ENCODE measurements at places on chromosomes 2 and 18. TPM values are rescaled to one million over a fixed set of nuclear protein-coding genes. Genes with fewer than 3 reads are reported as not detected.

Gene ADCYAP1
- 0.13 TPM for total RNA-seq

Gene GAREM1
- 7.4 TPM for total RNA-seq

Gene ARID5A
- total RNA-seq: 11.3 TPM

Gene TSHZ1
- total RNA-seq: 16.0 TPM
